ENCODE measurements at places on chromosomes 5 and 9.

DNA sequence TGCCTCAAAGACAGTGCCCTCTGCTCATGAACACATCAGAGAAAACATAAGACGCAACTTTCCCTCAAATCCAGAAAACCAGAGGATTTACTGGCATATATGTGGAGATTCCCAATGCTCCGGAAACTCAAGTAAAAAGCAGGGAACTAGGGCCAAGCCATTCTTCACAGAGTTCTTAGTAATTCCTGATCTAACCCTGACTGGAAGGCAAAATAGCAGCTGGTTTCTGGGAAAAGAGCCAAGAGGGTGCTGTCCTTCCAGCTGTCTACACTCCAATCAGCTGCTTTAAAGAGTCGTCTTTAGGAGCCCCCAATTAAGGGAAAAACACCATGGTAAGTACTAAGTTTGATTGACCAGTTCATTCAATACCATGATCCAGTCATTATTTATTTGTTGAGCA lies 49.6 kb downstream of the GNA14 start:
- no peak for DNase-seq

GRCh38 chr5:68316469-68316868 lies 100.9 kb downstream of the PIK3R1 start:
- DNase-seq, result no peak

GRCh38 chr5:36573438-36573837 lies 33.0 kb upstream of the SLC1A3 start:
- no peak for DNase-seq

GRCh38 chr9:137174722-137175293 lies 3.0 kb upstream of the TMEM210 start:
- DNase-seq, result no peak

- DNase-seq, result no peak
Observed at GRCh38 chr5:119382169-119382568, 26.4 kb downstream of the TNFAIP8 start.

GRCh38 chr5:135330798-135331096 lies 68.3 kb downstream of the MACROH2A1 start:
- no peak for DNase-seq

DNA sequence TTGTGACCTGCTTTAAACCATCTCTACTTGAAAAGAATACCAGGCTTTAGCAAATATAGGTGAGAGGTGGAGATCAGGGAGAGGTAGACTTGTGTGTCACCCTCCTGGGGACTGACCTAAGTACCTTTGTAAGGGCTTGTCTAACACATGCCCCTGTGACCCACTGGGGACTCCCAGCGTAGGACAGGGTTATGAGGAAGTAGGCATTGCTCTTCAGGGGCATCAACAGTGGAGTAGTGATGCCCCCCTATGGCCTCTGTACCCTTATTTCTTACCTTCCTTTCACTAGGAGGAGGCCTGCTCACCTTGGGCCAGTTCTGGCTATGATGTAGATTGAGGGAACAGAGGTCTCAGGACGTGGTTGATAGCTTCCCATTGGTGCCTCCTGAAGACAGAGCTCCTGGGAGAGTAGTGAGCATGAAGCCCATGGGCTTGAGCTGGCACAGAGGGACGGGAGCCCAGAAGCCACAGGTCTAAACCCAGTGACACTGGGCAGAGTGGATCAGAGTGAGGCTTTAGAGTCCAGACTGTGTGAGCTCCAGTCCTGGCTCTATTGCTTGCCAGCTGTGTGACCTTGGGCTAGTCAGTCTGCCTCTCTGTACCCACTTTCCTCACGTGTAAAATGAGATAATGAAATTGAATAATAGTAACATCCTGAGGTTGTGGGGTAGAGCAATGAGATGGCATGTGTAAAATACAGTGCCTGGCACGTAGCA lies 191.7 kb downstream of the AOPEP start:
- DNase-seq, result no peak

GRCh38 chr9:97740848-97741821 lies 44.0 kb upstream of the XPA start:
- peak; percentile 72 for DNase-seq

- DNase-seq, result no peak
Observed at GRCh38 chr5:123559434-123559775, 47.4 kb downstream of the CSNK1G3 start.

GRCh38 chr9:25602400-25603044 lies 75.7 kb downstream of the TUSC1 start:
- no peak for DNase-seq

- DNase-seq, result no peak
Observed at GRCh38 chr9:113241161-113241560, 19.8 kb downstream of the SLC31A1 start.

DNA sequence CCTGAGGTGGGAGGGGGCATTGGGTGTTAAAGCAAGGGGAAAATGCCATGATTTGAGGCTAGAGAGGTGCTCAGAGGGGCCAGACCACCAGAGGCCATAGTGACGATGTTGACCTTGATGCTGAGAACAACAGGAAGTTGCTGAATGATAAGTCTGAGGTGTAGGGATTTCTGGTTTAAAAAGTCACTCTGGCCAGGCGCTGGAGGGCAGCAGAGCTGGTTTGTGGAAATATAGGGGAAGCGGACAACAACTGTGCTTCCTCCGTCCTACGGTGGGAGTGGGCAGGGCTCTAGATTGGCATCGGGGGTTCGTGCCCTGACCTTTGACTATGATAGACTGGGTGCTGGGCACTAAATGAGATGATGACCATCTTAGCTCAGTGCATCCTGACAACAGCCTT lies 44.7 kb downstream of the STOM start:
- no peak for DNase-seq

Data from NT2/D1 (cell line).